Mesenteric fat pad (tissue), 1 donor: ENCODE measurements at places on chromosomes 2 and 18.

- DNase-seq: no peak
These were observed 218.4 kb downstream of the ANAPC1 start for GRCh38 chr2:111665551-111666116.

DNA sequence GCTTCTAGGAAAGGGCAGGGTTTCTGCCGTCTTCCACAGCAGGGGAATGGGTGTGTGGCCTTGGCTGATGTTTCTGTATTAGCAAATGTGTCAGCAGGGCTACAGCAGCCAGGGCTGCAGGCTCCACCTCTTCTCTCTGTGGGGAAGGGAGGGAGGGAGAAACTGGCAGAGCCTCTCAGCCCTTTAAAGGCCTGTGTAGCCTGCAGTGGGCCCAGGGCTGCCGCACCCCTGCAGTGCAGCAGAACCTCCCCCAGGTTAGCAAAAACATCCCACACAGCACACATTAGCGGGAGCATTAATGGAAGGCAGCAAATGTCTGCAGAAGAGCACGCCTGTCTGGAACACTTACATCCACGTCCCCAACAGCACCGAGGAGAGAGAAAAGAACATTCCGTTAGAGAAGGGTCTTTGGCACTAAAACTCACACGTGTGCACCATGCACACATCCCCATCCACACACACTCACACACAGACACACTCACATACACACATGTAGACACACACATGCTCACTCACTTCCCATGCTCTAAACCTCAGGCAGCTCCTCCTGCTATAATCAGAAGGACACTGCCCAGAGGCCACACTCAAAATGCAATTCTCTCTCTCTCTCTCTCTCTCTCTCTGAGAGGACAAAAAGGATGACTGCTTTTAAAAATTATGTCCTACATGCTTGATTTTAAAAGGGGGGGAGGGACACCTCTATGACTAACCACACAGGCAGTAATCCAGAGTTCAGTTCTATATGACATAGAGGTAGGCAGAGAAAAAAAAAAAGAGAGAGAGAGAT is 24.1 kb downstream of the MRPL35 start:
- no peak for DNase-seq

GRCh38 chr2:200425026-200425821 is 84.6 kb downstream of the KCTD18 start:
- DNase-seq: no peak

GRCh38 chr2:37858400-37858711 is 66.7 kb upstream of the RMDN2 start:
- no peak for DNase-seq

GRCh38 chr2:60484133-60484645 is 69.3 kb downstream of the BCL11A start:
- DNase-seq: no peak

GRCh38 chr18:48931680-48932461 is 18.9 kb downstream of the SMAD7 start:
- no peak for DNase-seq

DNA sequence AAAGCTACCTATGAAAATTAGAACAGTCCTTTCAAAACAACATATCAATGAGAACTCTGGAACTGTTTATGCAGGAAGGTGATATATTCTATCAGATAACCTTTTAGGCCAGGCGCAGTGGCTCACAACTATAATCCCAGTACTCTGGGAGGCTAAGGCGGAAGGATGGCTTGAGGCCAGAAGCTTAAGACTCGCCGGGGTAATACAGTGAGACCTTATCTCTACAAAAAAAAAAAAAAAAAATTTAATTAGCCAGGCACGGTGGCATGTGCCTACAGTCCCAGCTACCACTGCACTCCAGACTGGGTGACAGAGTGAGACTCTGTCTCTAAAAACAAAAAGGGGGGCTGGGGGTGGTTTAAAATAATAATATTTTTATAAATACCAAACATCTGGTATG is 77.9 kb downstream of the OSBPL1A start:
- DNase-seq: no peak

- no peak for DNase-seq
These were observed 94.8 kb upstream of the HNRNPA3 start for GRCh38 chr2:177117755-177118154.

- DNase-seq: no peak
These were observed 99.2 kb upstream of the KYNU start for GRCh38 chr2:142778289-142778688.

DNA sequence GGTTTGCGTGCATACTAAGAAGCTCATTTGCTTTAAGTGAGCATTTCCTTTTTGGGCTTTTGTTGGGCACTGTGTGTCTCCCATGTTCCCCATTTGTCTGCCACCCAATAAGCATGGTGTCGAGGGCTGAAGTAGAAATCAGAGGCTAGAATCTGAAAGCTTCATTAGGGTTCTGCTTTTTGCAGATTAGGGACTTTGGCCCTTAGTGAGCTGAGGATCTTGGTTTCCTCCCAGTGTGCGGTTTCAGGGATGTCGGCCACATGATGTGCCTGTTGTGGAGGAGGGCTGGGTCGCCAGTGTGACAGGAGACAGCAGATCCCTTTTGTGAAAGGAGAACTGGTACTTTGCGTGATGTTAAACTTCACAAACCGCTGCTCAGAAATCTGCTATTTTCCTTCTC is 41.1 kb downstream of the PLEKHB2 start:
- no peak for DNase-seq
